ENCODE measurements at places on chromosomes 3 and 15. TPM values are rescaled to one million over a fixed set of nuclear protein-coding genes. Genes with fewer than 3 reads are reported as not detected.

SLC27A2 gene
- 0.09 TPM for polyA plus RNA-seq

GRCh38 chr15:60643555-60643954 lies 164.6 kb upstream of the ICE2 start:
- DNase-seq = no peak

DNA sequence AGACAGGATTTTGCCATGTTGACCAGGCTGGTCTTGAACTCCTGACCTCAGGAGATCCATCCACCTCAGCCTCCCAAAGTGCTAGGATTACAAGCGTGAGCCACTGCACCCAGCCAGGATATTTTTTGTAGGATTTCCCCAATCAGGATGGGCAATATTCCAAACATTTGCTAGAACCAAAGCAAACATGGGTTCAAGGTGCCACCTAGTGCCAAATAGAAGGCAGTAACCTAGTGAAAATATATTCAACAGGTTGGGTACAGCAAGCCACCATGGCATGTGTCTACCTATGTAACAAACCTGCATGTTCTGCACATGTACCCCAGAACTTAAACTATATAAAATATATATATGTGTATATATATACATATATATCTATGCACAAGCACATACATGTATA lies 185.9 kb upstream of the CADM2 start:
- DNase-seq = no peak

GRCh38 chr15:43067717-43068461 lies 37.9 kb downstream of the UBR1 start:
- no peak for DNase-seq
